ENCODE measurements at places on chromosomes 2 and 18.

DNA sequence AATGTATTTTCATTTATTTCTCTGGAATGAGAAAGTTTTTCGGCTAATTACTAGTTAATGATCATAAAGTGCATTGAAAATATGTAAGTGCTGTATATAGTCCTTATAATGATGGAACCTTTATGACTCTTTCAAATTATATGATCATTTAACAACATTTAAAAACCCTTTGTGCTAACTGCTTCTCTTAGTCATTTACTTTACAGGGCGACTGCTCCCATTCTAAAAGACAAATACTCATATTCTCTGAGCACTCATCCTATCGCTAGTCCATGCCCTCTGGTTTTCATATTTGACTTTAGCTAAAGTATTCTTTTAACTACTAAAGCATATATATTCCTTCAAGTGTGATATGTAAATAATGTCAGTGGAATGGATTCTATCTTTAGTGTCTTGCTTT lies 168.2 kb downstream of the CDH7 start:
- no peak for DNase-seq

- DNase-seq: no peak
These were observed 292.0 kb downstream of the ZNF804A start for GRCh38 chr2:184890311-184890710.

GRCh38 chr2:69902213-69902922 lies 8.6 kb downstream of the SNRNP27 start:
- DNase-seq: no peak

DNA sequence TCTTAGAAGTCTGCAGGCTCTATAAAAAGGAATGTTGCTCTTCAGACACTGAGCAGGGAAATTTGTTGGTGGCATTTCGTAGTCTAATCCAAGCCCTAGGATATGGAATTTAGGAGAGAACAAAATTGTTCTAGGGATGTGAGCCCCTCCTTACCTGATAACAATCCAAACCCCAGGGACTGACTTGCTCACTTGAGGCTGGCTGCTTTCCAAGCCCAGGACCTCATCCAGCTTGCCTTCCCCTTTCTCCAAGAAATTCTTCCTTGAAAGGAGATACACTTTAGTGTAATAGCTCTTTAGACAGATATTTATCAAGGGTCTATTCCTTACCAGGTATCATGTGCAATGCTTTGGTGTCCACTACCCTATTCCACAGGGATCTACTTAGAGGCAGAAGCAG lies 279.8 kb downstream of the C1D start:
- DNase-seq: no peak

- no peak for DNase-seq
These were observed 100.5 kb downstream of the SPOPL start for GRCh38 chr2:138602166-138602460.

DNA sequence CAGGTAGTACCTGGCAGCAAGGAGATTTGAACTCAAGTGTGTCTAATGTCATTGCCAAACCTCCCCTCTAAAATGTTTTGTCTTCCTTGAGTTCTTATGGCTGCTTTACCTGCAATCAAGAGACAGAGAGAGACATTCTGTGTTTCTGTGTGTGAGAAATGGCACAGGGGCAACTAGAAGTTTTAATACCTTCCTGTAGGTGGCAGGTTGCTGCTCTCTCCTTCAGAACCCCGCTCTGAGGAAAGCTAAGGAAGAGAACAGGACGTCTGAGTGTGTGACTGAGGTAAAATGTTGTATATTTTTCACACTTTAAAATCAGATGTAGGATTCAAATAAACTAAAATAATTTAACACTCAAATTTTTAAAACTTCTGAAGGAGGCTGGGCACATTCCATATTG lies 19.2 kb downstream of the DTNA start:
- DNase-seq: no peak

DNA sequence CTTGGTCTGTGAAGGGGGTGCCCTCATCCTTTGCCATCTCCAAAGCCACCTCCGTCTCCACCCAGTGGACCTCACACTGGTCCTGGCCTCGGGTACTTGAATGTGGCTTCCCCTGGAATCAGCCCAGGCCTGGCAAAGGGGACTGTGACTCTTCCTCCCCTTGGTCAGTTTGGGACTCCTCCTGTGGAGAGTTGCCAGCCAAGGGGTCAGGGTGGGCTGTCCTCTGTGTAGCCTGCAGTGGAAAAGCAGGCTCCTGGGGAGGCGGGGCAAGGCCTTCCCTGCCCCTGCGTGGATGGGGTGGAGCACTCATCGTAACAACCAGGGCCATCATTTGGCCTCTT lies 59.8 kb downstream of the INHBB start:
- no peak for DNase-seq

DNA sequence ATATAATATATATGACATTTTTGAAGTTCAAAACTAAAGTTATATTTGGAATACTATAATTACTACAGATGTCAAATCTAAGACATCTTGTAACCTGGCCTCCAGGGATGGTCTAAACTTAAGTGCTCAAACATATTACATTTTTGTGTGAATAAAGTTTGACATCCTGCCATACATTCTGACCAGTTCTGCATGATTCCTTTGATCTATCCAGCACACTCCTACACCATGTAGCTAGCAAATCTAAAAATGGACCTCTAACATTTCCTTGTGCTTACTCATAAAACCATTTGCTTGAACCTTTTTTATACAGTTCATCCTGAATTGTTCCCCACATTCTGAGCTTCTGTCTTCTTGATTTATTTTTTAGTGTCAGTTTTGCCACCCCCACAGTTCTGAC lies 294.3 kb upstream of the ZNF804A start:
- no peak for DNase-seq

DNA sequence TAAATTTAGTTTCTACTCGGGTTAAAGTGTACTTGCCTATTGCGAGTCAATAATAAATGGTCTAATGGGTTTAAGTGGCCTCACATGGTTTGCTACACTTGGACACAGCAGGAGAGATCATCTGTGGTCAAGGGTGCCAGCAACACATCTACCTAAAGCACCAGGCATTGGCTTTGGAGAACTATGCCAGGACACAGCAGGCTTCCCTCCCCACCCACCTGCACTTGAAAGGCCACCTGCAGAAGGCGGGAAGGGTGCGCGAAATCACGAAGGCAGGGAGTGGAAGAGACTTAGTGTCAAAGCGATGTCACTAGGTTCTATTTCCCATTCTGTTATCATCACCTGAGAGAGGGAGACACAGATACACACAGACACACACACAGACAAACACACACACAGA lies 44.5 kb downstream of the MYT1L start:
- no peak for DNase-seq

- no peak for DNase-seq
These were observed at the start of gene CHAC2 for GRCh38 chr2:53767405-53768241. TSS of gene CHAC2 (plus strand) at chr2:53767804. CDS start at chr2:53767887, 83 bp downstream.

DNA sequence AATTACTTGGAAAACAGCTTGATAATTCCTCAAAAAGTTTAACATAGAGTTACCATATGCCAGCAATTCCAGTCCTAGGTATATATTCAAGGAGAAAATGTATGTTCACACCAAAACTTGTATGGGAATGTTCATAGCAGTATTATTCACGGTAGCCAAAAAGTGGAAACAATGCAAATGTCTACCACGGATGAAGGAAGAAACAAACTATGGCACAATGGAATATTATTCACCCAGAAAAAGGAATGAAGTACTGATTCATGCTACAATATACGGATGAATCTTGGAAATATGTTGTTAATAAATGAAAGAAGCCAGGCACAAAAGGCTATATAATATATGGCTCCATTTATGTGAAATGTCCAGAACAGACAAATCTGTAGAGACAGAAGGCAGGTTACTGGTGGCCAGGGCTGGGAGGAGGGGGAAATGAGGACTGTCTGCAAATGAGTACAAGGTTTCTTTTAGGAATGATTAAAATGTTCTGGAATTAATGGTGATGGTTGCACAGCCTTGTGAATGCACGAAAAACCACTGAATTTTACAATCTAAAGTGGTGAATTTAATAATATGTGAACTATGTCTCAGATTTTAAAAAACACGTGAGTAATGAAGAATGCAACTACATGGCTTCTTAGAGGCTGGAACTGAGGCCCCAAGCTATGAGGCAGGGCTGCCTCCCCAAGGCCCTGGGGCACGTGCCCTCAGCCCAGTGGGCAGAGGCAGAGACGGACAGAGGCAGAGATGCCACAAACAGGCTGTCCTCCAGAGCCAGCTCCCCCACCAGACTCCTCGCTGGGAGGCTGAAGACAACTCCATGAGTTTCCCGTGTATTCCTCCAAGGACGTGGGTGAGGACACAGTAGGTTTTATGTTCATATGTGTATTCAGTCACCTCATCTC lies 5.0 kb downstream of the LIMS2 start:
- no peak for DNase-seq

DNA sequence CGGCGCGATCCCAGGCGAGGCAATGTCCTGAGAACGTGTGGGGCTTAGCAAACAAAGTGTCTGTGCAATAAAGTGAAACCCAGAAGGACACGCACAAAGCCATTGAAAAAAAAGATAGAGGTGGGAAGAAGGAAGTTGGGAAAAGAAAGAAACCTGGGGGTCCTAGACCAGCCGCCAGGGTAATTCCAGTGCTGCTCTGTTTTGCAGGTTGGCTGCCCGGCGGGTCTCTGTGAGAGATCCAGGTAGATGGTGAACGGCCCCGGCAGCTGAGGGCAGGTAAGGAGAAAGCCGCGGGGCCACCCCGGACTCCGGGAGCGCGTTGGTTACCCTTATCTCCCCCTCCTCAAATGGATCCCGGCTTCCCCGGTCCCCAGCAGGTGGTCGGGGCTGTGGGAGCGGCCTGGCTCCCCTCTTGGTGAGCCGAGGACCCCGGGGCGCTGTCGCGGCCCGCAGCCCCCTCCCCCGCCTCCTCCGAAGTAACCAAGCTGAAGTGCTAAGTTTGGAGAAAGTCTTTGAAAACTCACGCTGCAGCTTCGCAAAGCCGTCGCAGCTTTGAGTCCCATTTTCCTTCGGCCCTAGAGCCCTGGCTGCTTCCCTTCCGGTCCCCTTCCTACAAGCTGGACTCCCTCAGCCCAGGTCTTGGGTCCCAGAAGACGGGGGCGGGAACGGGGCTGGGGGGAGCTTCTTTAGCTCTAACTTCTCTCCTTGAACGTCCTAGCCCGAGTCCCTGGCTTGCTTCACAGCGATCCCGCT lies 588 bp downstream of the OTX1 start:
- DNase-seq: no peak
